CD4-positive, alpha-beta T cell treated with Interleukin-10 for 1 hour (primary cell): ENCODE measurements at places on chromosomes 4 and X.

DNA sequence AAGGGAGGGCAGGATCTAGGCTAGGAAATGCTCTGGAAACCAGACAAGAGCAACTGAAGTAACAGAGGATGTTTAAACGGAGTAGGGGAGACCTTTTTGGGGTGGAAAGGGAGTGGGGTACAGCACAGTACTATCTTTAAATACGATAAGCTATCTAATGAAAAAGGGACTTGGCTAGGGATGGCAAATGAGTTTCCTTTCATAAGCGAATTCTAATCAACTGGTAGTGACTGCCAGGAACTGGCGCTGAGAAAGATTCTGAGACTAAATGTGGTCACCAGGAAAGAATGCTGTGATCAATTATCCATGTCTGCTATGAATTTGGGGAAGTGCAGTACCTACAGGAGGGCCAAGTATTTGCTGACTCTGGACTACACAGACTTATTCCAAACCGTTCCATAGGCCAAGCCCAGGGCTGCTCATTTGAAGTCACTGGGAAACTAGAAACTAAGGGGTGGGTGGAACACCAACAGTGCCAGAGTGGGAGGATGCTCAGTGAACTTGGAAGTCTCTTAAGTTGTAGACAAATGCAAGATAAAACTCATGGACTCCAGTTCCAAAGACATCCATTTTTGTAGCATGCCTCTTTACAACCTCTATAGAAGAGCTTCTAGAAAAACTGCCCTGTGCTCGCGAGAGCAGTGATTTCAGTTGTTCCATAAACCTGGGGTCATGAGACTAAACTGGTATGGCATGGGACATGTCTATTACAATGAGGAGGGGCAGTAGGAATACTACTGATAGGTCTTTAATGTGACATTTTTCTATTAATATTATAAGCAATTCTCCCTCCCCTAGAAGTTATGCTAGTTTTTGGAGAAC, 2.0 kb downstream of the TRAPPC2 start:
- DNase-seq = no peak

DNA sequence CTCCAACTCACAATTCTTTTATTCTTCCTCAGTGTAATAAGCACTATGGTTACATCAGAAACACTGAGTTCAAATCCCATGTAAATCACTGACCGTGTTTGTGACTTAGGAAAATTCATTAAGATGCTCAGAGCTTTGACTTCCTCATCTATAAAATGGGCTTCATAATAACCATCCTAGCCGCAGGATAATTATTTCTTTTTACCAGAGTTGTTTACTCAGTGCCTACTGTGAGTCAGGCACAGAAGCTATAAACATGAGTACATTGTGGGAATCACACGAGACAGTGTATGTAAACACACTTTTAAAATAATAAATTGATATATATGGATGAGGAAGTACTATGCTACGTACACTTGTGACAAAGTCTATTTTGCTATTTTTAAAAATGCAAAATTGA, 296.3 kb upstream of the TENM3 start:
- no peak for DNase-seq

GRCh38 chrX:4805502-4805901, 1092.1 kb upstream of the PRKX start:
- no peak for DNase-seq

DNA sequence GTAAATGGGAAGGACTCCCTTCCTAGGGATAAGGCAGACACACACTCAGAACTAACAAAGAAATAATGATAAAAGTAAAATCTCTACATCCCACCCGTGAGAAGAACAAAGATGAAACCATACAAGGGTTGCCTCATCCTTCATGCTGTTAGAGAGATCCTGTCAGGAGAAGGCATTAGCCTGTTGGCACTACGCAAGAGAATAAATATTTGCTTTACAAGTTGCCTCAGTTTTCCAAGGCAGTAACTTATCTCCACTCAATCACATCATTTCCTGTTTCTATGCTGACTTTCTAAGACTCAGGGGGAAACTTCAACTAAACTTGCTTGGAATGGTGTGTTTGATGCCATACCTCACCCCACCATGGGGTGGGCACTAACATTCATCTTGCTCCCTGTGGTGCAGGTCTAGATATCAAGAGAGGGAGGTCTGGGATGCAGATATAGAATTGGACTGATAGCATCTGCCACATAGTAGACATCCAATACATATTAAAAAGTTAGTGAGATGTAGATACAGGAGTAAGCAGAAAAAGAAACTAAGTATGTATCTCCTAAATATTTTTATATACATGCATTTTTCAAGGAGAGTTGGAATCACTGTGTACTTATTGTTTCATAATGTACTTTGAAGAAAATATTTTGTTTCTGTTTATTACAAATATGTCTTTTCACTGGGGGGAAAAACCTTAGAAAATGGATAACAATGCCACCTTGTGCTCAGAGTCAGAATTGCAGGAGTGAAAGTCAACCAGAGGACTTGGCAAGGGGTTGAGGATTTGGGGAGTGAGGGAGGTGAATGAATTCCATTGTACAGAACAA, 57.2 kb upstream of the BEX4 start:
- DNase-seq = peak; percentile 8

GRCh38 chr4:6601661-6602250, 26.8 kb downstream of the MAN2B2 start:
- no peak for DNase-seq

DNA sequence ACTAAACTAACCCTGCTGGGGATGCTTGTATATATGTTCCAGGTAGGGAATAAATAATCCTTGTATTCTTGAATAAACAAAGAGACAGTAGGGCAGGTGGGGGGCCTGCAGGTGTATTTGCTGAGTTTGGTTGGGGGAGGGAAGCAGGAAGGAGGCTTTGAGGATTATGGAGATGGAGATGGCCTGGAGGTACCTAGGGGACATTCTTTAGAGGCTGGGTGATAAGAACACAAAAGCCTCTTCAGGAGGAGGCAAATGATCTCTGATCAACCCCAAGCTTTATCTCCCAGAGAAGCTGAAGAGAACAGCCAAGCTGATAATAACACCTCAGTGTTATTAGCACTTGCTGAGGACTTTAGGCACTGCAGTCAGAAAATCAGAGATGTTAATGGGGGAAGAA, 187.7 kb downstream of the MGST2 start:
- DNase-seq = no peak

- no peak for DNase-seq
Measured at GRCh38 chr4:66186095-66186494, 515.8 kb upstream of the EPHA5 start.
